ENCODE measurements at places on chromosomes 4 and X.

- DNase-seq = no peak
Measured at GRCh38 chr4:87232216-87232615, 11.8 kb upstream of the KLHL8 start.

- DNase-seq = no peak
Measured at GRCh38 chrX:122866532-122866931, 317.5 kb upstream of the GRIA3 start.

DNA sequence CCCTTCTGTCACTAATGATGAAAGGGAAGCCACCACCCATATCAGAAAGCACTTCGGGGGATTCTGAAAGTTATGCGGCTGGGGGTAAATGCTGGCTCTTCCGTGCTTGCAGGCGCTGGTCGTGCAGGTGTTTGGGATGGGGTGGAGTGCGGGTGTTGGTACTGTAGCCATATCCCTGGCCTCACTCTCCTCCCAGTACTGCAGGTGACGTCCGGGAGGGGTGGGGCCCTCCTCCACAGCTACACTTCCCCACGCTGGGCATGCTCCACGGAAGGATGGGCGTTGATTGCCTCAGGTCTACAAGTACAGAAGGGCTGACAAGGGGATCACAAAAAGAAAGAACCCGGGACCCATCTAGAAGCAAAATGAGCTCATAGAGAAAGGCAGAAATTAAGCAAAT lies 48.6 kb upstream of the CLDN24 start:
- DNase-seq = no peak

DNA sequence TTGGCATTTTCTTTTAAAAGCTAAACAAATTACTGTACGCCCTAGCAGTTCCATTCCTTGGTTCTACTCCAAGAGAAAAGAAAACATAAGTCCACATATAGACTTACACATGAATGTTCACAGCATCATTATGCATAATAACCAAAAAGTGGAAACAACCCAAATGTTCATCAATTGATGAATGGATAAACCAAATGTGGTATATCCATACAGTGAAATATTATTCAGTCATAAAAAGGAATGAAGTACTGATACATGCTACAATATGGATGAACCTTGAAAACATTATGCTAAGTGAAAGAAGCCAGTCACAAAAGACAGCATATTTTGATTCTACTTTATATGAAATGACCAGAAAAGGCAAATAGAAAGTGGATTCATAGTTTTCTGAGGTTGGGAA lies 36.5 kb downstream of the MED14 start:
- DNase-seq = no peak

GRCh38 chr4:25823632-25824031 lies 39.2 kb downstream of the SEL1L3 start:
- DNase-seq = no peak

Data from stimulated activated CD8-positive, alpha-beta memory T cell treated with anti-CD3 and anti-CD28 coated beads, Interleukin-15, amount 100 ng/mL, for 1 hour (primary cell).